Activated T-helper 1 cell treated with anti-CD3 and anti-CD28 coated beads, Interleukin-12 subunit alpha, Interleukin-12 subunit beta, Interleukin-2, Interleukin-4 antibody, amounts not matched to agents 30 ng/mL and 10 ng/mL and 1 ng/mL, durations not matched to agents 14 hours and 24 hours and 36 hours (primary cell): ENCODE measurements at places on chromosomes 7 and 10. TPM values are rescaled to one million over a fixed set of nuclear protein-coding genes. Genes with fewer than 3 reads are reported as not detected.

- DNase-seq: no peak
Observed at GRCh38 chr10:3271354-3272115, 99.0 kb upstream of the PITRM1 start.

DNA sequence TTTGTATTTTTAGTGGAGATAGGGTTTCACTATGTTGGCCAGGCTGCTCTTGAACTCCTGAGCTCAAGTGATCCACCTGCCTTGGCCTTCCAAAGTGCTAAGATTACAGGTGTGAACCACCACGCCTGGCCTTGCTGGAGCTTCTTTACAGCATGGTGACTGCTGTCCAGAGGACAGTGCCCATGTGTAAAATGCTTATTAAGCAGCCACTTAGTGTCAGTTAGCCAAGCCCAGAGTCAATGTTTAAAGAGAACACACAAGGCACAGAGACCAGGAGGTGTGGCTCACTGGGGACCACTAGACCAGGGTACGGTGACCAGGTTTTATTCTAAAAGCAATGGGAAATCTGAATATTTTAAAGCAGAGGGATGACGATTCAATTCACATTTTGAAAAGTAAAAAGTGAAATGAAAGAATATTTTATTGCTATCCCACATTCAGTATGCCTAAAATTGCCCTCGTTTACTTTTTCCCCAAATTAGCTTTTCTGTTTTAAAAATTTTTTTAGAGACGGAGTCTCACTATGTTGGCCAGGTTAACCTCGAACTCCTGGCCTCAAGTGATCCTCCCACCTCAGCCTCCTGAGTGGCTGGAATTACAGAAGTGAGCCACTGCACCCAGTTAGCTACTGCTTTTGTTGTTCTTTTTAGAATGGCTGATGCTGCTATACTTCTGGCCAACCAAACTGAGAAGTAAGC, 172.8 kb downstream of the NRP1 start:
- no peak for DNase-seq

DNA sequence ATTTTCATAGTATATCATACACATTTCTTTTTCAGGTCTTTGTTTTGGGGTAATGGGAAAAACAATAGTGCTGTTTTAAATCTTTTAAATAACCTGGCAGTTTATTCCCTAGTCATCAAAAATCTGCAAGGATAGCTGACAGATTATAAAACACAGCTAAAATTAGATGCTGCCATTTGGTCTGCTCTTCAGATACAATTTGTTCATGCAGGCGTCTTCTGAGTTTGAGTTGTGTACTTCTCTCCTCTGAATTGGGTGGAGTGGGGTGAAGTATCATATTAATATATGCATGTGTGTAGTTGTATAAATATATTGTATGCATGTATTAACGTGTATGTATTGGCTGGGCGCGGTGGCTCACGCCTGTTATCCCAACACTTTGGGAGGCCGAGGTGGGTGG, 42.9 kb upstream of the ST7 start:
- DNase-seq: no peak

DNA sequence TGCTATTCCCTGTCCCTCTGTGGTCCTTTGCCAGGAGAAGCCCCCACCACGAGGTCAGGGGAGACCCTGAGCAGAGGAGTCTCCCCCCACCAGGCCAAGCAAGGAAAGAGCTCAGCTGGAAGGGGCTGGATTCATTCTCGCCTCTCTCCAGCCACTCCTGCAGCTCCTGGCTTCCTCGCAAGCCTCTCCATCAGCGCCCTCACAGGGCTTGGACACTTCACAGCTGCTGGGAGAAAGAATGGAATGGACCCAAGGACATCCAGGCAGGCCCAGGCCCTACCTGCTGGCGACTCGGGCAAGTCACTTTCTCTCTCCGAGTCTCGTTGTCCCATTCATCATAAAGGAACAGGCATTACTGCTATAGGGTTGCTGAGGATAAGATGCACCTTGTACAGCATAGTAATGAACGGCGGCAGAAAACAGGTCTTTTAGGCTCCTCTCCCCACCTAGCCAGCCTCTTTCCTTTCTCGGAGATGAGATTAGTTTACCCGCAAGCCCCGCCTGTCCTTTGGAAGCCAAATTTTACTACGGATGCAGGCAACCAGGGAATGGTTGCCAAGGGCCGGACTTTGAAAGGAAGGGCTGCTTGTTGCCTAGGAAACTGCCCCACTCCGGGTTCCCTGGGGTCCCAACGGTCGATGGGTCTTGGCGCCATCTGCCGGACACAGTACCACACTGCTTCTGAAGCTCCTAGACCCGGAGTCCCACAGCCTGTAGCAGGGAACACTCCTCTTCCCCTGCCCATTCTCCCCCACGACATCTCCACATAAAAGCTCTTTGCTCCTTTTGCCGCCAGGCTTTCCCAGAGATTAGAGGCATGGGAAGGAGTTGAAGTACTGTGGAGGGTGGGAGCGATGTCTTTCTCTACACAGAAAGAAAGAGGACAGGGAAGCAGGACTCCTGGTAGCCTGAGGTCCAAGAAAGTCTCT, 22.3 kb downstream of the IMPDH1 start:
- DNase-seq: peak; percentile 43

DNA sequence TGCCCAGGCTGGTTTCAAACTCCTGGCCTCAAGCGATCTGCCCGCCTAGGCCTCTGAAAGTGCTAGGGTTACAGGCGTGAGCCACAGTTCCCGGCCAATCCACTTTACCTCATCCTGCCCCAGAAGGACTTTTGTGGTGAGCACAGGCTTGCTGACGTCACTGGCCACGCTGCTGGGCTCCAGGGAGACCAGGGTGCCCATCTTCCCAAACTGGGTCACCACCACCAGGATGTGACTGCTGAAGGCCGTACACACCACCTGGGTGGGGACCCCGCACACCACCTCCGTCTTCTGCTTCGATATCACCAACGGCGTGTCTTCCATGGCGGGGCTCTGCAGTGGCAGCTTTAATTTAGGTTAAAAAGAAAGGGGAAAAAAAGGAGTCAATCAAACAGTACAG, 816 bp downstream of the PSMG3 start:
- DNase-seq: no peak

UTF1 gene
- 0.17 TPM in 1 of 2 replicates, not detected in the other for total RNA-seq

ANKMY2 gene
- 6.9 and 8.4 TPM in 2 replicates for total RNA-seq
